ENCODE measurements at places on chromosomes 16 and 17.

DNA sequence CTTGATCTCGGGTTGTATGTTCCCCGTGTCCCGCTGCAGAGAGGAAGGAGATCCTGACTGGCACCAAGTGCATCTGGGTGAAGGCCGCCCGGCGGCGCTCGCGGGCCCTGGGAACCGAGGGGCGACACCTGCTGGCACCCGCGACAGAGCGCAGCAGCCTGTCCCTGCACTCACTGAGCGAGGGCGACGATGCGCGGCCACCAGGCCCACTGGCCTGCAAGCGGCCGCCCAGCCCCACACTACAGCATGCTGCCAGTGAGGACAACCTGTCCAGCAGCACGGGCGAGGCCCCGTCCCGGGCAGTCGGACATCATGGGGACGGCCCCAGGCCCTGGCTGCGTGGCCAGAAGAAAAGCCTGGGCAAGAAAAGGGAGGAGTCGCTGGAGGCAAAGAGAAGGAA, 7.5 kb downstream of the BTBD17 start:
- peak; percentile 28 for DNase-seq

DNA sequence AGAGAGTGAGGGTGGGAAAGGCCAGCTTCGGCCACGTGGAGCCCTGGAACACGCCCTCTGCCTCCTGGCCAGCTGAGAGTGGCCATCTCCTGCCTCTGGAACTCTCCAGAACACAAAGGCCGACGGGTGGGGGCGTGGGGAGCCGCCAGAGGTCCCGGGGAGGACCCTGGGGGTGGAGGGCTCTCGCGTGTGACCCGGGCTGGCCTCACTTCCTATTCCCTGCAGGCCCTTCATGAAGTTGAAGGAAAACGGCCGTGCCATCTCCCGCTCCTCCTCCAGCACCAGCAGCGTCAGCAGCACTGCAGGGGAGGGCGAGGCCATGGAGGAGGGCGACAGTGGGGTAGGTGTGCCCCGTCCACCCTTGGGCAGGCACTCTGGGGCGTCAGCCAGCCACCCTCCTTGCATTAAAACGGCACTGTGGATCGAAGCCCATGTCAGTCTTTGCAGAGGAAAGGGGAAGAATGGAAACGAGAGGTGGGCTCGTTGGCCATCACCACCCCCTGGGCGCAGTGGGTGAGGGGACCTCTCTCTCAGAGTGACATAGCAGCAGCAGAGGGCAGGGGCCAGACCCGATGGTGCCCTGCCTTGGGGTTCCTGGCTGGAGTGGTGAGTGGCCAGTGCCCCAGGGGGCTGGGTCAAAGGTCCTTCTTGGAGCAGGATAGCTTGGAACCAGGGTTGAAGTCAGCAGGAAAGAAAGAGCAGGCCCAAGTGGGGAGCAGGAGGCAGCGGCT, 37.1 kb downstream of the OR1D5 start:
- DNase-seq: no peak

GRCh38 chr16:27993587-27993986, 69.9 kb downstream of the GSG1L start:
- no peak for DNase-seq

GRCh38 chr16:27640277-27640600, 90.3 kb downstream of the KATNIP start:
- DNase-seq: no peak

DNA sequence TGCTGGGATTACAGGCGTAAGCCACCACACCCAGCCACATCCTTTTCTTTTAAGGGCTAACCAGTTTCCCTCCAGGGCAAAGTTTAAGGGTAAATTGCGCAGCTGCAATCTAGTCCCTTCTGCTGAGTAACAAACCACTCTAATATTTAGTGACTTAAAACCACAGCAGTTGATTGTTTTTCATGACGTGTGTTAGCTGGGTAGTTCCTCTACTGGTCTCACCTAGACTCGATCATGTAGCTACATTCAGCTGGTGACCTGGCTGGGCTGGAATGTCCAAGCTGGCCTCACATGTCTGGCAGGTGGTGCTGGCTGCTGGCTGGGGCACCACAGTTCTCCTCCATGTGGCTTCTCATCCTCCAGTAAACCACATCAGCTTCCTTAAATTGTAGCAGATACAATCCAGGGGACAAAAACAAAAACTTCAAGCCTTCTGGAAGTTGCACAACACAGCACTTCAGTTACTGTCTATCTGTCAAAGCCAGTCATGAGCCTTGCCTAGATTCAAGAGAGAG, 75.5 kb downstream of the GPRC5B start:
- no peak for DNase-seq

- peak; percentile 42 for DNase-seq
These were observed 24.9 kb upstream of the RFFL start for GRCh38 chr17:35088356-35088880.

GRCh38 chr17:49439305-49439672, 24.6 kb upstream of the PHB1 start:
- no peak for DNase-seq

DNA sequence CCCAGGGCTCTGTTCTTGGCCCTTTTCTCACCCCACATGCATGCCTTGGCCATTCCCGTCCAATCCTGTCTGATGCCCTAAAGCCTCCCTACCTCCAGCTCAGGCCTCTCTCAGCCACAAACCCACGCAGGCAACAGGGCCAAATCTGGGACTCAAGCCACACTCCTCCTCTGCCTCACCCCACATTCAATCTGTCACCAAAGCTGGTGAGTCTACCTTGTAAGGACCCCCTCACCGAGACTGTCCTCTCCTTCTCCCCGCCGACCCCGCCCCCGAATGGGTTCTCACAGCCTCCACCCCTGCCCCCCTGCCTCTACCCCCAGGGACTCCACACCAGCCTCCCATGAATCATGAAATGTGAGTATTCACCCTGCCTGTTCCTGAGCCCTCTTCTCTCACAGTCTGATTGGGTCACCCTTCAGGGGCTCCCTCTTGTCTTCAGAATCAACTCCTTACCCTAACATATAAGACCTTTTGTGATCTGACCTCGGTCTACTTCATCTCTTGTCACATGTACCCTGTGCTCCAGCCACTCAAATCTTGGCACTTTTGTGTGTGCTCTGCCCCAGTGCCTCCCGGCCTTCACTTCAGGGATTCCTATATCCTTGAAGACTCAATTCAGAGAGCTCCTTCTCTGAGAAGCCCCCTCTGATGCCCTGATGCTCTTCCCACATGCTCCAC, 10.7 kb downstream of the EPOP start:
- DNase-seq: no peak

- no peak for DNase-seq
These were observed 4.6 kb upstream of the SPHK1 start for GRCh38 chr17:76379646-76380376.
